ENCODE measurements at places on chromosomes 12 and 14.

- DNase-seq = no peak
Measured at GRCh38 chr12:92634730-92635129, 68.1 kb upstream of the PLEKHG7 start.

DNA sequence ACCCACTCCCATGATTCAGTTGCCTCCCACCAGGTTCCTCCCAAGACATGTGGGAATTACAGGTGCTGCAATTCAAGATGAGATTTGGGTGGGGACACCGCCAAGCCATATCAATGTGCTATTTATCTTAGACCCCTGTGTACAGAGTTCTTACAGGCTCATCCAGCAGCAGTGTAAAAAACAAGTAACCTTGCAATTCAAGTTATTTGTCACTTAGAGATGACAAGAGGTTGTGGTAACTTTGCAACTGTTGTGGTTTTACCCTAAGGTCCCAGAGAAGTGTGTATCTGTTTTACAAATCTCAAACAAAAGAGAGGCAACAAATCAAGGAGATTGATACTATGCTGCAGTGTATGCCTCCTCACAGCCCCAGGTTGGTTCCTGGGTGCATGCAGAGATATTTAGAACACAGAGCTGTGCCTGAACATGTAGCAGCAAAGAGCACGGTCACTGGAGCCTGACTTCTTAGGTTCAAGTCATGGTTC lies 11.5 kb upstream of the HELB start:
- no peak for DNase-seq

DNA sequence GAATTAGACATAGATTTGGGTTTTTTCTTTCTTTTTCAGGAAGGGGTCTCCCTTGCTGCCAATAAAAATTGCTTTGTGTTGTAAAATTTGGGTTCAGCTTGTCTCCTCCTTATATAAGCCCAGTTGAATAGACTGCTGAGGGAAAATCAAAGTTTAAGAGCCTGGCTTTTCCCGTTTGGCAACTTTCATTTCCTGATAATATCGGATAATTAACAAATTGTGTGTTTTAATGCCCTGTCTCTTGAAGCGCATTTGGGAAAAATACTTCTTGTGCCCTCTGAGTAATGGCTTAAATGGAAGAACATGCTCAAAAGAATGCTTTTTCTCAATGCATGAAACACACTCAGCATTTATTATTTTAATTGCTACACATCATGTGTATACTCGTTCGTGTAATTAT lies 198.0 kb upstream of the DCN start:
- DNase-seq = no peak

GRCh38 chr12:14558473-14558959 lies 9.2 kb downstream of the PLBD1 start:
- DNase-seq = no peak

GRCh38 chr12:1580526-1580925 lies 13.9 kb downstream of the FBXL14 start:
- DNase-seq = no peak

GRCh38 chr12:77429426-77429825 lies 364.1 kb upstream of the E2F7 start:
- no peak for DNase-seq

DNA sequence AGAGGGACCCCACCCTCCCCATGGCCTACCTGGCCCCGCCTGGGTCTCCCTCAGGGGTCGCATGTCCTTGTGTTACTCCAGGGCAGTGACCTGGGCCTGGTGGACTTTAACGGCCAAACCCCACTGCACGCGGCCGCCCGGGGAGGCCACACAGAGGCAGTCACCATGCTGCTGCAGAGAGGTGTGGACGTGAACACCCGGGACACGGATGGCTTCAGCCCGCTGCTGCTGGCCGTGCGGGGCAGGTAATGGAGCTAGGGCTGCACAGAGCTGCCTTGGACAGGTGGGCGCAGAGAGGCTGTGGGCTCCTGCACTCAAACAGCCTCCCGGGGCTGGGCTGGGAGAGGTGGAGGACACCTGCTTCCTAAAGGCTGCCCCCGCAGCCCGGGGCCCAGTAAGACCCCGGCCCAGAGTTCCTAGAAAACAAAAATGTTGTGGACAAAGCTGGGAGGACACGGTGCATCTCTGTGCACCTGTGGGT lies 21.6 kb downstream of the ASPG start:
- no peak for DNase-seq

DNA sequence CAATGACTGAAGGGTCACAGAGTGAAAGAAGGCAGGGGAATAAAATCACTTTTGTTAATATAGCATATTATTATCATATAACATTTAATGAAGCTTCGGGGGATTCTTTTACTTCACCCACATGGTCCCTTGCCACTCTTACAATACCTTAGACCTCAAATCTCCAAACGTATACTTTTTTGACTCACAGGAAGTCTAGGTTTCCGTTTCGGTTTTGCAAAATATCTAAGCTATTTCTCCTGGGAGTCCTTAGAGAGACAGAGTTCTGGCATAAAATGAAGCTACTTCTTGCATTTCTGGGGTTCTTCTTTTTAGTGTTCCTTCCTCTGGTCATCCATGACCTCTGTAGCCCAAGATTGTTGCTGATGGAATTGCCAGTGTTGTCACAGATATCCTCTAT lies 590.5 kb upstream of the ATP2B1 start:
- DNase-seq = no peak

- no peak for DNase-seq
Measured at GRCh38 chr12:83365317-83365716, 678.6 kb downstream of the TMTC2 start.

- peak; percentile 9 for DNase-seq
Measured at GRCh38 chr14:102510616-102511520, 1.3 kb upstream of the ANKRD9 start.

DNA sequence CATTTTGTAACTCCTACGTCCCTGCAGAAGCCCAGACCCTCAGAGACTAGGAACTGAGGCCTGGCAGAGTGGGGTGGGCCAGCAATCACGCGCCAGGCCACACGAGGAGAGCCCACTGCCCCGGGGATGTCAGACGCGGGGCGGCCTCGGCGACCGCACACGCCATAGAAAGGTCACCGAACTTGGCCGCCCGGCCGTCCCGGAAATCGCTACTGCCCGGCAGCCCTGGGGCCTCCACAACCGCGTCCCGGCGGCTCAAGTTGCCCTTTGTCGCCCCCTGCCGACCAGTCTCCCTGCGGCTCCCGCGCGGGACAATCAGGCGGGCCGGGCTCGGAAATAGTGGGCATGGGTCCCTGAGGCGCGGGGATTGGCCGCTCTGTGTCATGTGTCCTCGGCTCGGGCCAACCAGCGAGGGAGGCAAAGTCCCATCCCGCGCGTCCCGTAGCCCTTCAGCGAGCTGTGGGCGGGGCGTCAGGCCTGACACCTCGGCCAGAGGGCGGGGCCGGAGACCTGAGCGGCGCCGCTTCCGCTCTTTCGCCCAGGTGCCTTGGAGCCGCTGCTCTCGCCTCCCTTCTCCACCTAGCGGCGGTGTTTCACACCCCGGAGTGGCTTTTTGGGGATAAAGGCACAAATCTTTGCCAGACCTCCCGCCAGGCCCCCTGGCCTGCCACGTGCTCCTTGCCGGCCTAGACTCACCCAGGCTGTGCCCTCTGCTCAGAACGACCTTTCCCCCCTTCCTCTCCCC lies 33.4 kb upstream of the DEGS2 start:
- peak; percentile 94 for DNase-seq

DNA sequence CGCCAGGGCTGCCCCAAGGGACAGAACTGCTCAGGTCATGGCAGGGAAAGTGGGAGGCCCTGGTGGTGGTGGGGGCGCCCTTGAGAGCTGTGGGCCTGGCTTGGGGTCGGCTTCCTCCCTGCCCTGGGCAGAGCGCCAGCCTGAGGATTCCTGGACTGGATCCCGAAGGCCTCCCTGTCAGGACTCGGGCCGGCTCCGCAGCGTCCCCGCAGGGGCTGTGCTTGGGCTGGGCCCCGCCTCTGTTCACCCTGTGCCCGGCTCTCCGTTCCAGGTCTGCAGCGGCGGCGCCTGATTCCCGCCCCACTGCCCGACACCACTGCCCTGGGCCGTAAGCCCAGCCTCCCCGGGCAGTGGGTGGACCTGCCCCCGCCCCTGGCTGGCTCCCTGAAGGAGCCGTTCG lies 39.9 kb downstream of the KIF26A start:
- no peak for DNase-seq

DNA sequence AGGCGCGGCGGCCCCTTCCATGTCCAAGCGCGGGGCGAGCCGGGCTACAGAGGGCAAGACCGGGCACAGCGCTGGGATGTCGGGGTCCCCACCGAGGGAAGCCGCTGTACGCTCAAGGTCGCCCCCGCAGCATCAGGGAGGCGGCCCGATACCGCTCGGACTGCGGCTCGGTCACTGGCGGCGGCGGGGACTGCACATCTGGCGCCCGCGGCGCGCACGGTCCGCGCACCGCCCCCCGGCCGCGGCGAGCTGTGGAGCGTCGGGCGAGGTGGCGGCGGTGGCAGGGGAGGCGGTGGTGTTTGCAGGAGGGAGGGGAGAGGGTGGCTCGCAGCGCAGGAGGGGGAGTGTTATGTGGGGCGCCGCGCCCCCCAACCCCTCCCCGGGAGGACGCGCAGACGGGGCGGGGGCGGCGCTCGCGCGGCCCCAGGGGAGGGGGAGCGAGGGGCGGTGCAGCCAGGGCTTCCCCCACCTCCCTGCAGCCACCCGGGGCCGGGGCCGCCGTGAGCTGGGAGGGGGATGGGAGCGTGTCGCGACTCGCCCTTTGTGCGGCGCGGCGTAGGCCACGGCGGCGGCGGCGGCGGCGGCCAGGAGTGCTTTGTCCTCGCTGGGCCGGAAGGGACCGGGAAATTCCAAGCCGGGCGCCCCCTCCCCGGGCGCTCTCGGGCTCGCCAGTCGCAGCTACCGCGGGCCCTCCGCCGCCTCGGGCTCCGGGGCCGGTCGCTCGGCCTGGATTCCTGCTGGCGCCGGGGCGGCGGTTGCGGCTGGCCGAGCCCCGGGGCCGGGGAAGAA lies at the start of gene NUAK1:
TSS of gene NUAK1 (minus strand) at position 322 of the 789 bp plus-strand sequence. CDS start at position 21, 301 bp downstream.
- peak; percentile 42 for DNase-seq

- DNase-seq = no peak
Measured at GRCh38 chr14:99752486-99753121, 40.6 kb upstream of the EML1 start.

DNA sequence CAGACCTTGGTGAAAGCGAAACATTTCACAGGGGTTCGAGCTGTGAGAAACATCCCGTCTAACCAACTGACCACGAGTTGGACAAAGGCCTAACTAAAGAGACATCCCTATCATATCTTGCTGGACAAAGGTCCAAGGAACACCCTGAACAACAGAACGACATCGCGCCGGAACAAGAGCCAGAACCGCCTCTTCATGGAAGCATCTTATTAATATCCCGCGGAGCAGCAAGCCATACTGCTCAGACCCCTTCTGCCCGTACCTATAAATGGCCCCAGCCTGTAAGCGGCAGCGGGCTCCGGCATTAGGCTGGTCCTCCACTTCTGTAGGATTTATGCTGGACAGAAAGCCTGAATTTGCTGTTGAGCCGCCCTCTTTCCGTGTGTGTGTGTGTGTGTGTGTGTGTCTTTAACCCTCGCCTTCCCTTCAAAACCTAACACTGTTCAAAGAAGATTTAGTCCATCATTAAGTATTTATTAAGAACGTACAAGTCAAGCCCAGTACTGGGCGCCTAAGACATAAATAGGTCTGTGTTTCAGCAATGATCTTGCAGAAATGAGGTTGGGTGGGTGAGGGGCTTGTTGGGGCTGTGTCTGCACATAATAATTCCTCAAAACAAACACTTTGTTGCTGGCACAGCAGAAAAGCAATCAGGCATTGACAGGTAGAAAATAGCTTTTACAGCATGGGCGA lies 1.9 kb downstream of the SLC6A15 start:
- DNase-seq = no peak

DNA sequence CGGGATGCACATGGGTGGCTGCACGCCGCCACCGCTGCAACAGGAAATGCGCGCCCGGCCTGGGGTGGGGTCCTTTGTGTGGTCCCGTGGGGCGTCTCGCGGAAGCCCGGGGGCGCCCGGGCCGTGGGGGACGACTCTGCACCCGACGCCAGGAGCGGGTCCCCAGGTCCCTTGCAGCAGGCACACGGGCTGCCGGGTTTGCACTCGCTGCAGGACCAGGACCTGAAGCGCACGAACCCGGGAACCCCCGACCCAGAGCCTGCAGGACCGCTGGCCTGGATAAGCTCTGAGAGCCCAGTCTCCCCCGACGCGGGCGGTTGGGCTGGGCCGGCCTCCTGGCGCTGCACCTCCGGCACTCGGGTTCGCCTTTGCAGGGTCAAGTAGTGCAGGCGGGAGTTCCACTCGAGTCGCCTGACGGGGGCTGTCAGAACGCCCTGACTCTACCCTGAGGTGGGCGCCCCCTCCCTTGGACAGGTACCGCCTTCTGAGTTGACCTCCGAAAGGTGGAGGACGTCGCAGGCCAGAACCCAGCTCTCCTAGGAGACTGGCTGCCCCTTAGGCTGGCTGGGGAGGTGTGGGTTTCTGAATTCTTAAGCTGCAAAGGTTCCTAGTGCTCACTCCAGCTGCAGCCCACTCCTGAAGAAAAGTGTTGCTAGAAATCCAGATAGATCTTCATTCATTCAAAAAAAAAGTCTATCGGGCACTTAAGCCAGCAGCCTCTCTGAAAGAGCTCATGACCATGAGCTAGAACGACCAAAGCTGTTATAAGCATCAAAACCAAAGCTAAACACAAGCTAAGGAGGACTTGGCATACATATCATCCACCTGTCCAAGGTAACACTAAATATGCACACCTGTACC lies 68.0 kb downstream of the RNF34 start:
- no peak for DNase-seq

DNA sequence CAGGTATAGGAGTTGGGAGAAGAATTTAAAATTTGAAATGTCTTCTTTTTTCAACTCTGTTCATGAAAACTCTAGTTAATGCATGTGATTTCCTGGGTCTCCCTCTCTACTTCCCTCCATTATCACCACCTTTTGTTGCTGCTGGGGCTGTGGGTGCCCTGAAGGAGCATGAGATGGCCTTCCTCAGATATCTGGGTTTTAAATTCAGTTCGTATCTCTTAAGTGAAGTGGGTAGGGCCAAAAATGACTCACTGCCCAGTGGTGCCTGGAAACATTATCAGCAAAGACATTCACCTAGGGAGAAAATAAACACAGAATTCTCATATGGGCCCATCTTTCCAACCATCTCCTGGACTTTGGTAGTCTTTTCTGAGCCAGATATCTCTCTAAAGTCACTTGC lies 234.9 kb upstream of the PLEKHG7 start:
- no peak for DNase-seq

GRCh38 chr14:74669846-74670245 lies 43.0 kb downstream of the AREL1 start:
- DNase-seq = no peak

- no peak for DNase-seq
Measured at GRCh38 chr12:727321-727720, 25.1 kb upstream of the WNK1 start.

Measured in NCI-H2029 (cell line).